ENCODE measurements at places on chromosomes 4 and X. TPM values are rescaled to one million over a fixed set of nuclear protein-coding genes. Genes with fewer than 3 reads are reported as not detected.

The HPGD gene
- 85.5 TPM for total RNA-seq

The MAGED1 gene
- total RNA-seq = 174 TPM

- peaks cover 2% of the 10 kb centered on the region for H3K36me3 ChIP-seq
- H3K4me3 ChIP-seq = no peak overlapping the region
- H3K27ac ChIP-seq = peak overlapping the region; percentile 53
- DNase-seq = no peak
- H3K27me3 ChIP-seq = no peaks in the 10 kb centered on the region
- peaks cover 56% of the 10 kb centered on the region for H3K4me1 ChIP-seq
These were observed 93.8 kb downstream of the APBB2 start for GRCh38 chr4:41120297-41121217.

GRCh38 chr4:143377611-143378099 lies 41.0 kb downstream of the GAB1 start:
- no peak overlapping the region for H3K4me3 ChIP-seq
- H3K27me3 ChIP-seq = no peaks in the 10 kb centered on the region
- H3K36me3 ChIP-seq = no peaks in the 10 kb centered on the region
- DNase-seq = no peak

GRCh38 chr4:158739600-158739999 lies 16.4 kb upstream of the PPID start:
- no peak overlapping the region for H3K27ac ChIP-seq
- H3K4me1 ChIP-seq = no peaks in the 10 kb centered on the region
- no peaks in the 10 kb centered on the region for H3K27me3 ChIP-seq
- no peak for DNase-seq

All from Caco-2 (cell line).